ENCODE measurements at places on chromosomes 6 and 20. TPM values are rescaled to one million over a fixed set of nuclear protein-coding genes. Genes with fewer than 3 reads are reported as not detected.

Gene PRDM13
- not detected for total RNA-seq

Gene FAM209A
- total RNA-seq = not detected

DNA sequence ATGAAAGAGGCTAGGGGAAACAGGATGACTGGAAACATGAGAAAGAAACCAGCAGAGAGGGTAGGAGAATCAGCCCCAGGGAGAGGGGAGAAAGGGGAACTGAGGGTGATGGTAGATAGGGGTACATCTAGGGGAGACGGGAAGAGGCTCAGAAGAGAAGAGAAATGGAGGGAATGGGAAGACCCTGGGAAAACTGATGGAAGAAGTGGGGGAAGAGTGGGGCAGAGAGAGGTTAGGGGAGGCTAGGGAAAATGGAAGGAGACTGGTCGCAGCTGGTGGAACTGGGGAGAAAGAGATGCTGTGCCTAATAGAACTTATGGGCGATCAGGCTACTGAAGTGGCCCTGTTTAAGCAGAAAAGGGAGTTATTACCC lies 548 bp downstream of the PROCR start:
- DNase-seq = no peak

Gene GLP1R
- total RNA-seq = 10.3 TPM

Gene CNBD2
- total RNA-seq = 3.2 TPM

Gene LAMA5
- total RNA-seq = 113 TPM

DNA sequence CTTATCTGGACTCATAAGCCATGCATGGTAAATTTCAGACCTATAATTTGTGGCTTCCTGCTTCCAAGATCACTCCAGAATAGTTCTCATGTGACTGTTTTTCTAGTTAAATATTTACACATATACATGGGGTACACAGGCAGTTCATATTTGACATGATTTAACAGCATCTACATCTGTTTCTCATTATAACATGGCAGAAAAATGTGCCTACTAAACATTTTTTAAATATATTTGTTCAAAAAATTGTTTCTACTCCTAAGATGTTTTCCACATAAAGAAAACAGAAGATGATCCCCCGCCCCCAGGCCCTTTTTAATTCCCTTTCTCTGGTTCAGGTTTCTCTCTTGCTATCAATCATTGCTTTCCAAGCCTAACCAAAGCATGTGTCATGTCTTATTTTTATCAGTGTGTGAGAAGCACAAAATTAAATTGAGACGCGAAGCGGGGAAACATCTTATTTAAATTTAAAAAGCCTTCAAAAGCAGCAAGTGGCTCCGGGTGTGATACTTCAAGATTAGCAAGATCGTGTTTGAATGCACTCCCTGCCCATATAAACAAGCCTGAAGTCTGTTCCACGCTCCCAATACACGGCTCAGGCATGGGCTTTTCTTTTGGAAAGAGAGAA lies 37.3 kb downstream of the IPCEF1 start:
- no peak for DNase-seq

DNA sequence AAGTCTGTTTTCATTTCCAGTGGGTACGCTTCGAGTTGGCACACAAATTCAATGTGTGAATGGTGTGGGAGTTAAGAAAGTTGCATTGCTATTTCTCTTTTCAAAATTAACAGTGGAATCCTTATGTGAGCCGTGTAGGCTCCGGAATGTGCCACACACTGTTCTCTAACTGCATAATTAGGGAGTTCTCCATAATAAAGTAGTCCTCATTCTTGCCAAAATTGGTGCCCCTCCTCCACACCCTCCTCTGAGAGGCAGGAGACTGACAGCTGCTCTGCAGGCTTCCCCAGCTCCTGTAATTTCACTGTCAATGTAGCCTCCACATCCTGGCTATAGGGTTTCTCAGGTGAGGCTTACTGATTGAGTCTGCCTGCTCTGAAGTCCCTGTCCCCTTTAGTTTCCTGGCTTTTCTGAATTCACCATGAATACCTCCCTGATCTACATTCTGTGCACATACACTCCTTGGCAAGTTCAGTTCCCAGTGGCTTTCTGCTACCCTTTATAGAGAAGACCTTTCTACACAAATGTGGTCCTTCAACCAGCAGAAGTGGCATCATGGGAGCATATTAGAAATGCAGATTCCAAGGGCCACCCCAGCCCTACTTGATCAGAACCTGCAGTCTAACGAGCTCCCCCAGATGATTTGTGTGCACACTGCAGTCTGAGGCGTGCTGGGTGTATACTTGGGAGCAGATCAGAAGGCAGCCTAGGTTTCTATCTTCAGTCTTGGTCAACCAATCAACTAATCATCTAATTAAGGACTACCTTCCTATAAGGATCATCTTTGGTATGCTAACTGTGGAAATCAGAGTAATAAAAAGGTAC lies 19.9 kb upstream of the CCN6 start:
- DNase-seq = no peak

DNA sequence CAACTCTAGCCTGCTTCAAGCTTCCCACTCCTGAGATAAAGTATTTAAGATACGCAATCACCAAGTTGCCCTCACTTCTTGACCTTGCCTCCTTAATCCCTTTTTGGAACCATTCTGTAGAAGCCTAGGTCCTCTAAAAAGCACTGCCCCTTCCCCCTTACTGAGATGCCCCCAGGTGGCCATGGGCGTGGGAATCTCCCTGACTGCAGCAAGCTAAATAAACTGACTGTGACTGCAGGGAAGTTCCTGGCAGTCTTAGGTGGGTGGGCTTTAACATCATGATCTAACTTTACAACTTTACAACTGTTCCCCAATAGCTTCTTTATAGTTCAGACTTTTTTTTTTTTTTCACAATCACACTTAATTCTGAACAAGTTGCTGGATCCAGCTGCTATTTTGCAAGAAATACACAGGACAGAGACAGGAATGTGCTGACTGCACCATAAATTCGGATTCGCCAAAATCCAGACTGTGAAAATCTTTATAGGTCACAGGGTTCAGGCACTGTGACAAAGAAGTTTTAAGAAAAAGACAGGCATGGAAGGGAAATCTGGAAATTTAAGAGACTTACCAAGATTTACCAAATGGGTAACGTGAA lies 344.2 kb upstream of the SULF2 start:
- DNase-seq = no peak

DNA sequence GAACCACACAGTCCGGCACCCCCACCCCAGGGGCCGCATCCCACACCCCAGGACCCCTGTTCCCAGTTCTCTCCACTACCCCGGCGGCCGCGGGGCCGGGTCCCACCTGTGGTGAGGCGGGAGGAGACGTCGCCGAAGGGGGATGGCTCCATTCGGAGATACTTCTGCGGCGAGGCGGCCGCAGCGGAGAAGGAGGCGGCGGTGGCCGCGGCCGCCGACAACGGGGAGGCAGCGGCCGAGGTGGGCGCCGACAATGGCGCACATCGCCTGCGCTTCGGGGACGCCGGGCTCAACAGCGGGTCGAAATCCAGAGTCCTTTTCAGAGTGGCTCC lies 723 bp downstream of the AKIRIN2 start:
- DNase-seq = no peak

GRCh38 chr6:125528621-125529041 lies 220.8 kb upstream of the HEY2 start:
- no peak for DNase-seq

Gene SAPCD1
- 0.73 TPM for total RNA-seq

- no peak for DNase-seq
Measured at GRCh38 chr6:143078468-143079324, 18.0 kb downstream of the AIG1 start.

- DNase-seq = no peak
Measured at GRCh38 chr6:24445704-24446103, 43.0 kb downstream of the MRS2 start.

DNA sequence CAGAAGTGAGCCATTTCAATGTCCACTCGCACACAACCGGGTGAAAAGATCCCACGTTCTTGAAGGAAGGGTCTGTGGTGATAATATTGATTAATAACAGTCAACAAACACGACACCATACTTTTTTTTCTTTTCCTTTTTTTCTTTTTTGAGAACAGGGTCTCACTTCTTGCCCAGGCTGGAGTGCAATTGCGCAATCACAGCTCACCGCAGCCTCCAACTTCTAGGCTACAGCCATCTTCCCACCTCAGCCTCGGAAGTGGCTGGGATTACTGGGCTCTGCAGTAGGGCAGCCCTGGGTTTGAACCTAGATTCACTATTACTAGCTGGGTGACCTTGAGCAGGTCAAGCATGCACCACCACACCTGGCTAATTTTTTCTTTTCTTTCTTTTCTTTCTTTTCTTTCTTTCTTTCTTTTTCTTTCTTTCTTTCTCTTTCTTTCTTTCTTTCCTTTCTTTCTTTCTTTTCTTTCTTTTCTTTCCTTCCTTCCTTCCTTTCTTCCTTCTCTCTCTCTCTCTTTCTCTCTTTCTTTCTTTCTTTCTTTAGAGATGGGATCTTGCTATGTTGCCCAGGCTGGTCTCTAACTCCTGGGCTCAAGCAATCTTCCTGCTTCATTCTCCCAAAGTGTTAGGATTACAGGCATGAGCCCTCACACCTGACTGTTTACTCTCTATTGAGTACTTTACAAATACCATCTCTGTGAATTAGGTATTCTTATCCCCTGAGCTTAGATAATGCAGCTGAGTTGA lies 123.9 kb downstream of the SNX5 start:
- DNase-seq = no peak

Gene TMEM200A
- total RNA-seq = 0.29 TPM

DNA sequence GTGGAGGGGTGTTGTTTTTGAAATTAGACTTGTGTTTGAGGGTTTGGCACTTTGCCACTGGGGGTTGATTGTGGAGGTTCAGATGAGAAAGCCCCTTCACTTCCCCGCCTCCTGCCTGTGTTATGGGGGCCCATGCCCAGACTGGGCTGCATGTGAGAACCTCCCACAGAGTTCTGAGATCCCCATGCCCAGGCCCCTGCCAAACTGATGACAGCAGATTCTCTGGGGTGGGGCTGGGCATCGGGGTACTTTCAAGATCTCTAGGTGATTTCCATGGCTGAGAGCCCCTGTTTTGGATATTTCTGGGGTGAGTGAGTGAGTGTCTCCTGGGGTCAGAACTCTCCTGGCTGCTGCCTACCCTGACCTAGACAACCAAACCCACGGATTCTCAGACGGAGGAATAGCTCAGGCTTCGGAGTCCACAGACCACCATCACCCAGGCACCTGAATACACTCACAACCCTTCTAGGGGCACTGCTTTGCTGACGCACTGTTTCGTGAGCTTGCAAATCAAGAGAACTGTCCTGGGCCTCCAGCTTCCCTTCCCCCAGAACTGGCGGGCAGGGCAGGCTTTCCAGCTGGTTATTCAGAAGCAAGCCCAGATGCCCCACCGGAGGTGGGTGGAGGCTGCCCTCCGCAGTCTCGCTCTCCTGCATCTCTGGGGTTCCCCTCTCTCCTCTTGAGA lies 6.3 kb downstream of the BCAS1 start:
- DNase-seq = no peak

GRCh38 chr20:53085720-53086119 lies 113.6 kb downstream of the TSHZ2 start:
- DNase-seq = no peak

DNA sequence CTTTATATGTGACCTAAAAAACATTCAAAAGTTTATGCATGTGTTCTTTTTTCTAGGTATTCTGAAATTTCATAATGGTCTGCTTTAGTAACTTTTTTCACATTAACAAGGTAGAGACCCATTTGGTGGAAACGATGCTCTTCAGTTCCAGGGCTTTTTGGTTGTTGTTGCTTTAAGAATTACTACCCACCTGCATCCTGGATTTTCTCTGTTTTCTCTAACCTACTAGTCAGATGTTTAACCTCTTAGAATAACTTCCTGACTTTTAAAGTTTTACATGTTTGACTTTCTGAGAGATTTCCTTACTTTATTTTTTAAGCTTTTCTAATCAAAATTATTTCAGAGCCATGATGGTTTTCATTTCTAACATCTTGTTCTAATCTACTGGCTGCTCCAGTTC lies 14.9 kb downstream of the TULP4 start:
- DNase-seq = no peak

Gene HLA-DOA
- total RNA-seq = 1.8 TPM

GRCh38 chr6:91879386-91879995 lies 1292.6 kb upstream of the MAP3K7 start:
- DNase-seq = no peak

GRCh38 chr6:7809346-7809745 lies 83.4 kb downstream of the BMP6 start:
- no peak for DNase-seq

- peak; percentile 30 for DNase-seq
Measured at GRCh38 chr20:19211661-19212468, 577 bp upstream of the SLC24A3 start.

- DNase-seq = no peak
Measured at GRCh38 chr6:151109361-151109760, 130.4 kb upstream of the AKAP12 start.

- no peak for DNase-seq
Measured at GRCh38 chr6:24959319-24959718, 23.6 kb upstream of the RIPOR2 start.

Gene SPATS1
- total RNA-seq = not detected

DNA sequence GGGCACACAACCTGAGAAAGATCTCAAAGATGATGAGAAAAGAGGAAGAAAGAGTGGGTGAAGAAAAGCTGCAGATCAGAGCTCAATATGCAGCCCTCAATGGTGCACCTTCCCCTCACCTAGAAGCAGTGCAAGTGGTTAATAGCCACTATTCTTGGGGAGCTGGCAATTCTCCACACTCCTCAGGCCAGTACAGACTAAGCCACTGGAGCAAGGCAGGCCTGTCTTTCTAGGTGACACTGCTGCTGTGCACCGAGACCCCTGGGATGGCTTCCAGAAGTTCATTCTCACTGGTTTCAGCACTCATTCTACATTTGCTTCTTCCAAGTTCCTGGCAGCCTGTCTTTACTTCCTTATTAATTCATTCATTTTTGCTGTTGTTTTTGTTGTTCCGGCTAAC lies 973.3 kb downstream of the KIF16B start:
- DNase-seq = no peak

- DNase-seq = no peak
Measured at GRCh38 chr6:24272148-24272547, 85.7 kb downstream of the DCDC2 start.

Gene ZC3H12D
- total RNA-seq = 1.6 TPM

- DNase-seq = no peak
Measured at GRCh38 chr6:105900125-105900937, 185.8 kb upstream of the PRDM1 start.

Gene MATN4
- total RNA-seq = not detected

- no peak for DNase-seq
Measured at GRCh38 chr20:24991897-24992486, 559 bp downstream of the APMAP start.

Gene BNIP5
- total RNA-seq = not detected

DNA sequence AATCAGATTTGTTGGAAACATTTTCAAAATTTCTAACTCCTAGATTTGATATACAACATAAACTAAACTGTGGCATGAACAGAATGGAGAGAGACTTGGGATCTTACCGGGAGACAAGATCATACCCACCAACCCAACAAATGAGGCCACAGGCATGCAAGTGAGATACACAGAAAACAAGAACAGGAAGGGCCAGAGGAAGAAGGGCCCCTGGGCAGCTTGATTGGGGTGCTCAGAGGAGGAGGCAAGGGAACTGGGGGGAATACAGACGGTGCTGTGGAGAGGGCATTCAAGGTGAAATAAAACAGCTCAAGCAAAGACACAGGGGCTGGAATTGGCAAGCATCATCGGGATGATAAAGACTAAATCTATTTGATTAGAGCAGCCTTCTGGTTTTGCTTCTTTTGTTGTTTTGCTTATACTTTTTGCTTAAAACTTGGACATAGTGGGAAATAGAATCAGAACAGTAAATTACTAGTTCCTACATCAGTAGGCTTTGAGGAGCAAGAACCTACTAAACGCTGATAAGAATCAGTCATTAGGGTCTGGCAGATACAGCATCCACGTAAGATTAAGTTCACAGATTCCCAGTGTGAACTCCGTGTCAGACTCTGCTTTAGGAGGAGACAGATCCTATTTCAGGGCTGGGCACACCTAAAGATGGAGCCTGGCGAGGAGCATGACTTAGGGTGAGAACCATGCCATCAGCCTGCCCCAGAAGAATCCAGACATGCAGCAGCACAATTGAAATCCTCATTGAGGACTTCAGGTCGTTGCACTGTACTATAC lies 3.5 kb upstream of the RAMACL start:
- DNase-seq = no peak

Data from left cardiac atrium (tissue), 4 donors.